ENCODE measurements at places on chromosomes 2 and 18.
A peak's percentile ranks its signal among the peaks of the same experiment; 100 is the strongest.

- no peak for DNase-seq
Measured at GRCh38 chr2:73281244-73281643, 3.0 kb downstream of the FBXO41 start.

- no peak for DNase-seq
Measured at GRCh38 chr2:217799563-217800432, 203.0 kb downstream of the TNS1 start.

GRCh38 chr2:134431838-134432434 is 178.1 kb downstream of the MGAT5 start:
- DNase-seq = no peak

DNA sequence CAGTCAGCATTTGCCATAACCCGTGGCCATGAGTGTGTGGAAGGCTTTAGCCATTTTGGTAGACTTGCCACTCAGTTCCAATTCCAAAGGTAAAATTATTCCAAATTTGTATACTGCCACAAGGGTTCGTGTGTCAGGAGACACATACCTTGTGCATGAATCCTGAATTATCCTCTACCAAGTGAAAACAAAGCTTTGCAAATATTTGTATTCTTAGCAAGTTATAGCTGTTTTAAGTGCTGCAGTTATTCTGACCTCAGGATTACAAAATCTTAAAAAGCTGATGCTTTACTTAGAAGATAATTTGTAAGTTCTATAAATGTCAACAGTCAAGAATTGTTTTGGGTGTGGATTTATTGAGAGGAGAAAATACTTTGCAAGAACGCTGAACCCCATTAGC is 100.6 kb downstream of the ANTXR1 start:
- no peak for DNase-seq

- no peak for DNase-seq
Measured at GRCh38 chr18:47996091-47996541, 65.7 kb upstream of the SMAD2 start.

GRCh38 chr18:30406728-30407127 is 635.8 kb downstream of the DSC3 start:
- no peak for DNase-seq

GRCh38 chr2:150866431-150866830 is 379.0 kb upstream of the RND3 start:
- no peak for DNase-seq

GRCh38 chr2:186704897-186705296 is 11.0 kb downstream of the FAM171B start:
- DNase-seq = no peak

DNA sequence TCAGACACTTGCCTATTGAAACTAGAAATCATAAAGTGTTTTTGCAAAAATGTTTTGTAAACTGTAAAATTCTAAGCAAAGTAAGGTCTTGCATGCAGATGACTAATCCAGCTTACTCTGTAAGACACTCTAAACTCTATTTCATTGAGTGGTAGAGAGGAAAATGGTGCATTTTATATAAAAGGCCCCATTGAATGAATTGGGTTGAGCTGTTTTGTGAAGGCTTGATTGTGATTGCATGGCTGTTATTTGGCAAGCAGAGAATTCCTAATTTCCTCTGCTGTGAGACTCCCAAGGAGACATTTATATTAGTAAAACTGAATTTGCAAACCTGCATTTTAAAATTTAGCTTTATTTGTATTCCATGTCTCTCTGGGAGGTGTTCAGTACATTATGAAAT is 234.5 kb downstream of the PARD3B start:
- no peak for DNase-seq

DNA sequence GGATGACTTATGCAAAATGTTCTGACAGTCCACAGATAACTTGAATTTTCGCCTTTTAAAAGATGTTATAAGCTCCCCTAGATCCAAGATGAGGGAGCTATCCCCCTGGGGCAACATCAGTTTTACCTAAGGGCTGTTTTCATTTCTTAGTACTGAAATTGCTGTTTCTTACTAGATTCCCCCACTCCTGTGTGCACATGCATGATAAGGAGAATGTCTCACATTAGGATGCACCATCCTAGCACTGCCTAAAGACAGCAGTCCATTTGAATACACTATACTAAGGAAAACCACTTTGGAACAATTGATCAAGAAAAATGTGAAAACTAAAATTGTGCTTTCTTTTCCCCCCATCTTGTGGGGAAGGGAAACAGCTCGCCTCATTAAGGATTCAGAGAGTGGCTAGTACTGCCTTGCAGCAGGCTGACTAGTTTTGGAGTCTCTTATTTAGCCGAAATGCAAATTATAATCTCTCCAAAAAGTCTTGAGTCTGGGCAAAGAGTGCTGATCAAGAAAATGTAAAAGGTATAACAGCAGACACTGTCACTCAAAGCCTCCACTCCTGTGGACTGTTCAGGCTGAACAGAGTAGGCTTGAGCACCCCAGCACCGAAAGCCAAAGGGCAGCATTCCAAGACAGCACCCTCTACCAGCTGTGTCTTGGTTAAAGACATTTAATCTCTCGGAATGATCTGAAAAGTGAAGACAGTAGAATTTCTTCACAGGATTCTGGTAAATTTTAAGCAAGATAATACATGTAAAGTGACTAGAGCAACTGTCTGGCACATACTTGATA is 65.0 kb downstream of the ZNF385B start:
- no peak for DNase-seq

- DNase-seq = no peak
Measured at GRCh38 chr2:129103936-129104878, 785.5 kb upstream of the HS6ST1 start.

DNA sequence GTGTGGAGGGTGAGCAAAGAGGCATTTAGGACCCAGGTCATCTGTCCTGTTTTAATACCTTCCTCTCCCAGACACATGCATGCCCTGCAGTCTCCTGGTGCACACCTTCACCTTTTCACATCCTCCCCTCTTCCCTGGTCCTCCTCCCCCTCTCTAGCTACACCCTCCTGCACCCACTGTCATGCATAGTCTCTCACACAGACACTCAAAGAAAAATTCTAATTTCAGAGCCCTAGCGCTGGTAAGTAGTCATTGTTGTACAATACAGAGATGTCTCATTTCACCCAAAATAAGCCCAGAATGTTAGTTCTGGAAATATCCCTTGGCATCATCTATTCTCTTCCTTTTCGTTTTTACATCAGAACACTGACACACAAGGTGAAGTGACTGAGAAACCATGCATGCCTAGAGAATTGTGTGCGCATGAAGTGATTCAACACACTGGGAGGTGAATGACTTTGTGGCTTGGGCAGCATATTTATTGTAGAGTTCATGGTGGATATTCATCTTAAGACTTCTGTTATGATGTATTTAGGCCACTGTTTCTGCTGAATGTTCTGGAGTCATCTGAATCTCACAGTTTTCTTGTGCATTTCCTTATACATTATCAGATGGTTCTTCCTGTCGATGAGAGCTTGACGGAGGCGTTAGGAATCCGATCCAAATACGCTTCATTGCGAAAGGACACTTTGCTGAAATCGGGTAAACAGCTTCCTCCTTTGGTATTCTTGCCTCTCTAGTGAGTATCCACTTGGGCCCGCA is 69.9 kb downstream of the COA5 start:
- no peak for DNase-seq

DNA sequence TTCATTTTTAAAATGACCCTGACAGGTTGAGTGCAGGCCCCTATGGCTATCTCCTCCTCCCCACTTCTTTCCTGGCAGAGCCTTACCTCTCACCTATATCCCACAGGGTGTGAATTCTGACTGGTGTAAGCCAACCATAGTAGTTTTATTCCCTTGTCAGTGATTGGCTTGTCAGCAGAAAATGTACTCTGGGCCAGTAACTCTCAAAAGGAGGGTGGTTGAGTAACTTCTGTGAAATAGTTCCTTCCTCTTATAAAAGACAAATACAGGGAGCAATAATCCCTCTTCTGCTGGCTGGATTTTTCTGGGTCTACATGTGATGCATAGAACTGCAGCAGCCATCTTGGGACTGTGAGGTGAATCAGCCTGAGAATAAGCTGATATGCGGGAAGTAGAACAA is 83.4 kb downstream of the RAPH1 start:
- no peak for DNase-seq

DNA sequence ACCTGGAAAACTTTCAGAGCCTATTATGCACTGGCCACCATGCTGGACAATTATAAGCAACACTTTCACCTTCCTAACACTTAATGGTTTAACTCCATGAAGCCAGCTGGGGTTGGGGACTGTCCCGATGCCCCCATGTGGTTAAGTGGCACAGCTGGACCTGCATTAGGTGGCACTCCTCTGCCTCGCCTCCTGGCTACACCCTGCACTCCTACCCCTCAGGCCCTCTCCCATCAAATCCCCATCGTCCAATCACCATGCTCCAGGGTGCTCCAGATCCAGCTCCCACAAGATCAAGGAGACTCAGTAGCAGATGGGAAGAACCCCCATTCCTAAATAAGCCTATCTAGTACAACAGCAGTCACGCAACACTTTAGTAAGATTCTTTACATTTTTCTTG is 53.8 kb downstream of the HDLBP start:
- no peak for DNase-seq

DNA sequence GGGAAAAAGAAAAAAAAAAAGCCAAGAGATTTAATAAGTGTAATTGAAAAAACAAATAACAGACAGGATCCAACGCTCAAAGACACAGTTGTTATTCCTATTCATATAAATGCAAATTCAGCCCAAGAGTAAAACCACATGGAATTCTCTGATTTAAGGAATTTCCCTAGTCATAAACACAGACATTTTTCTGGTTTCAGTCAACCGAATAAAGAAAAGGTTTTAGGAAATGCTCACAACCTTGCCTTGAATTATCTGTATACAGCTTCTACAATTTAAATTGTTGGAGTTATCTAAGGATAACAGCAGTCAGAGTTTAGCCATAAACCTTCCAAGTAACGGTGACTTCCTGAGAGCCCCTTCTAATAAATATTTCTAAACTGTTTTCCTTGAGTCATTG is 122.7 kb downstream of the VWC2L start:
- DNase-seq = no peak

DNA sequence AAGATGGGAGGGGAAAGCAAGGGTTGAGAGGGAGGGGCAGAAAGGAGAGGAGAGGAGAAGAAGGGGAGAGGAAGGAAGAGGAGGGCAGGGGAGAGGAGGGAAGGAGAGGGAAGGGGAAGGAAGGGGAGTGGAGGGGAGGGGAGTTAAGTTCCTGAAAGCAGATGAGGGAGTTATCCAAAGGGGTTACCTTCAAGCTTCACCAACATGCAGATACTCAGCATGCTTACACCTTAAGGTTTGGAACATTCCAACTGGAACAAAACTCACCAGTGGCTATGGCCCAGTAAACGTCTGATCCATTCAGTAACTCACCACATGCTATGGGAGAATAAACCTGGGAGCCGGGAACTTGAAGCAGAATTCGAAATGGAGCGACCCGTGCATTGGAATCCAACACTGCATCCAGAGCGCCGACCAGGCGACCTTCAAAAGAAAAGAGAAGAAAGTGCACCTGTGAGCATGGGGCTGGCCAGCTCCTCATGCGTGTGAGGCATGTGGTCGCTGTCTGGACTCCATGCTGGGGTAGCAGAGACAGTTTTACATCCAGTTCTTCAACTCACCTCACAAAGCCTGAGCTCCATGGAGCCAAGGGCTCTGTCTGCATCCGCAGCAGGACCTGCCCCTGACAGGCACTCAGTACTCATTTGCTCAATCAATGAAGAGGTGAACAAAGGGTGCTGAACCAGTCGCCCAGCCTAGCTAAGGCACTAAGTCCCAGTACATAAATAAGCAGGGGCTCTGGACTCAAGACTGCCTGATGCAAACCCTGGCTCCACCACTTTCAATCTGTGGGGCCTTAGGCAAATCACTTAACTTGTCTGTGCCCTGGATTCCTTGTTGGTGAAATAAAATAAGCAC is 61.0 kb downstream of the TBC1D8 start:
- DNase-seq = no peak

- DNase-seq = no peak
Measured at GRCh38 chr2:236665101-236665500, 95.5 kb downstream of the ACKR3 start.

- no peak for DNase-seq
Measured at GRCh38 chr18:22591222-22591621, 173.5 kb upstream of the CTAGE1 start.

DNA sequence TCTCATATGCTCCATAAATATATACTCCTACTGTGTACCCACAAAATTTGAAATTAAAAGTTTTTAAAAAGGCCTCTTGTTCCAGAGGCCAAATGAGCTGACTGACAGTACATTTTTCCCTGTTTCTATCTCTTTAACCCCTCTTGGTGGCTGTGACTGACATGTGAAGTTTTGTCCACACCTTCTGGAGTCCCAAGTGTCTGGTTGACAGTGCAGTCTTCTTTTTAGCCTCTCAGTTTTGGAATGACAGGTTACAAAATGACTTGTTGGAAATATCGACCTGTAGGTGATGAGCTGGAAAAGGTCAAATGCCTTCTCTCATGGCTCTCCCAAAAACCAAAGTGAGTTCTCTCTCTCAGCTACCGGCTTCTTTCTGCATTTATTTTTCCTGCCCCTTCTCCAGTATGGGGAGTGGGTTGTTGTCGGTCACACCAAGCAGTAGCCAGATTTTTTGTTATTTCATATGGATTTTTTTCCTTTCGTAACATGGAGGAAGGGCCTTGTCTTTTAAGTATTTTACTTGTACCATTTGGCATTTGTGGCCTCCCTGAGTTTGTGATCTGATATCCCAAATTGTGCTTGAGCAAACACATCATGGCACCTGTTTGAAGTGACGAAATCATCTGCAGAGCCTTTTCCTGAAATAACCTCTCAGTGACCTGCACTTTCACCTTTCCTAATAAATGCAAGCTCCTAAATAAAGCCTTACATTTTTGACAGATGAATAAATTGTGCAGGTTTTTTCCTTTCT is 143.9 kb downstream of the ESCO1 start:
- DNase-seq = no peak

- DNase-seq = no peak
Measured at GRCh38 chr2:199409759-199410529, 47.8 kb downstream of the SATB2 start.

GRCh38 chr2:120949957-120950590 is 214.4 kb downstream of the GLI2 start:
- no peak for DNase-seq

DNA sequence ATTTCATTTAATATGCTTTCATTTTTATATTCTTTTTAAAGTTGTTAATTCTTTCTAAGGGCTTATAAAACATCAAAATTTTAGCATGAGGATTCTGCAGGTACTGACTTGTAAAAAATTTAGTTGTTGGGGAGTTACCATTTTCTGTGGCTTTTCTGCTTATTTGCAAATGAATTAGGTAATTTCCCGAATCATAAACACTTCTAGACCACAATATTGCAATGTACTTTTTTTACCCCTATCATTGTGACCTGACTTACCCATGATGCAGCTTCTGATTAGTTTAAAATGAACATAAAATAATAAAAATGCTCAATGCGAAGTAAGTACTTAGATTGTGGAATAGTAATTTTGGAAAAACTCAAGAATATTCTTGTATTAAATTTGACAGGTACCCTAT is 11.4 kb downstream of the ARL6IP6 start:
- peak; percentile 9 for DNase-seq

DNA sequence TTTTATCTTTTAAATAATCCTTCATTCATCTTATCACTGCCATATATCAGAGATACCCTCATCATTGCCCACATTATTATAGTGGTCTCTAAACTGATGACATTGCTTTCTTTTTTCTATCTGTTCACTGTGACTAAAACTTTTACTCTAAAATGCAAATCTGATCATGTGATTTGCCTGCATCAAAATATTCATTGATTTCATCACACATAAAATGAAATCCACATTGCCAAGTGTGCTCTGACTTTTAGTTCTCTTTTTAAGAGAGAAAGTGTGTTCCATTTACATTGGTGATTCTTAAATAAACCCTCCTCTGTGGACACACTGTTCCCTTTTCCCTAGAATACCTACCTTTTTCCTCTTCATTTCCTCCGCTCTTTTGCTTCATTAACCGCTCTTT is 7.5 kb downstream of the REL start:
- DNase-seq = no peak

GRCh38 chr2:179460181-179460929 is 195.7 kb upstream of the SESTD1 start:
- no peak for DNase-seq

All from GM13977 (cell line).